ENCODE measurements at places on chromosomes 3 and 15.

DNA sequence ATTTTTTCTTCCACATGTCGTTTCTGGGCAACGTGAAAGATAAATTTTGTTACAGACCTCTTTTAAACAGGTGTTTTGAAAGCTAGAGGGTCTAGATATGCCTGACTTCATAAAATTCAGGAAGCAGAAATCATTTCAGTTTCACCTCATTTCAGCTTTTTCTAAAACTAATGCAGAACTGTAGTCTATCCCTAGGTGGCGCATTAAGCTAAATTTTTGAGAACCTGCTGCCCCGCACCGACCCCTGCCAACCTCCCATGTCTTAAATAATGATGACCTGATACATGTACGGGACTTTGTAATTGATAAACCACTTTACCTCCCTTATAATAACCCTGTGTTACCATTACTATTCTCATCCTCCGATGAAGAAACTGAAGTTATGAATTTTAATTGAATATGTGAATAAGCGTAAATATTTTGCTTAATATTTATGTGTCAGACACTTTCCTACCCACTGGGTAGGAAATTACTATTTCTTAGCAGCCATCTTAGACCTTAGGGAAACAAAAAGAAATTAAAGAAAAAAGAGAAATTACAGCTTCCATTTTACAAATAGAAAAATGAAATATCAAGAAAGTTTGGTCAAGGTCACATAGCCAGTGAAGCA, 78.7 kb upstream of the GCNT3 start:
- no peak for DNase-seq

DNA sequence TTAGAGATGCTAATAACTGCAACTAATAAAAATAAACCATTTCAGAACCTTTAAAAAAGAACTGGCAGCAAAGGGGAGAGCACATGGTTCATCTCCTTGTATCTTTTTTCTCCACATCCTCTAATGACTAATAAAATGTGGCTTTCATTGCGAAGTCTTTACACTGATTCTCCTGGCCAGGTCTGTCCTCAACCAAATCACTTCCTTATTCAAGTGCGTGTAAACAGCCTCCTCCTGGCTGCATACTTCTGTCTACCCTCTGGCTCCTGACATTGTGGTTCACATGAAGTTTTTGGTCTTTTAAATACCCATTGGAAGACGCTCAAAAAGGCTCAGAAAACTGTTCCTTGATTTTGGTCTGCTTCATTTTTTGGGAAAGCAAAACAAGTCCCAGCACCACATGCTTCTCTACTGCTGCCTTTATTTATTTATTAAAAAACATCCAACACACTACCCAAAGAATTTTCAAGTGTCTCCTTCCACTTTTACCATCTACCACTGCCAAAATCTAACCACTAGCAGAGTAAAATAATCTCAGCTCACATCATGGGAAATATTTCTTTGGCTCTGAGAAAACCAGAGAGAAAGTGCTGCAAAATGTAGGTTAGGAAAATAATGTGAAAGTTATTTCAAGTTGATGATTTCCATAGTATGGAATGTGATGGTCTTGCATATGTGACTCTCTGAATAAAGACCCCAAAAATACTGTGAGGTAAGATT, 85.1 kb downstream of the EFL1 start:
- no peak for DNase-seq

DNA sequence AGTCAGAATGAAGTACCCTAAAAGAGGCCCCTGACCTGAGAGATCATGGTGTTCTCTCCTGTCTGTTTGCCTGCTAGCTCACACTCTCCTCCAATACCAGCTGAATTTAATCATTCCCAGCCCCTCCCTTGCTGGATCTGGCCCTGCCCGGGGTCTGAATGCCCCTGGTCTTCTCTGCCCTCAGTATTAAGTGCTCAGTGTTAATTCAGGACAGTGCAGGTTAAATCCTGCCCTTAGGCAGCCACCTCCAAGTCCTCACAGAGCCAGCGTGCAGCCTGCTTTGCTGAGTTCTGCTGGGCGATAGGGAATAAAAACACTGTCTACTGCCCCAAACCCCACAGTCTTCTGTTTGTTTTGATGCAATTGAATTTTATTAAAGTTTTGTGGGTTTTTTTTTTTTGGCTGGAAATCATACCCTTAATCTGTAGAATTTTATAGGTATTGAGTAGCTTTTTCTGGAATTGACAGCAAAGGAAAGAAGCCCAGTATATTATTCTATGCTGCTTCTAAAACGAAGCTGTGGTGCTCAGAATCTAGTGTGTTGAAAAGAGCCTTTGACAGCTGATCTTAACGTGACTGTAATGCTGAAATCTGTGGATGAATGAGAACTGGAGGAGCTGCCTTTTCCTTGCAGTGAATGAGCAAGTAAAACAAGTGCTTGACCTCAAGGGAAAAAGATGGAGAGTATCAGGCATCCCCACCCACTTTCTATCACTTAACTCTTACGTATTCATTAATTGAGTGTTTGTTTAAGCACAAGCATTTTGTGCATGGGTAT, 12.3 kb upstream of the BDH1 start:
- DNase-seq, result no peak

GRCh38 chr15:70503798-70504298, 259.5 kb downstream of the UACA start:
- DNase-seq, result no peak

DNA sequence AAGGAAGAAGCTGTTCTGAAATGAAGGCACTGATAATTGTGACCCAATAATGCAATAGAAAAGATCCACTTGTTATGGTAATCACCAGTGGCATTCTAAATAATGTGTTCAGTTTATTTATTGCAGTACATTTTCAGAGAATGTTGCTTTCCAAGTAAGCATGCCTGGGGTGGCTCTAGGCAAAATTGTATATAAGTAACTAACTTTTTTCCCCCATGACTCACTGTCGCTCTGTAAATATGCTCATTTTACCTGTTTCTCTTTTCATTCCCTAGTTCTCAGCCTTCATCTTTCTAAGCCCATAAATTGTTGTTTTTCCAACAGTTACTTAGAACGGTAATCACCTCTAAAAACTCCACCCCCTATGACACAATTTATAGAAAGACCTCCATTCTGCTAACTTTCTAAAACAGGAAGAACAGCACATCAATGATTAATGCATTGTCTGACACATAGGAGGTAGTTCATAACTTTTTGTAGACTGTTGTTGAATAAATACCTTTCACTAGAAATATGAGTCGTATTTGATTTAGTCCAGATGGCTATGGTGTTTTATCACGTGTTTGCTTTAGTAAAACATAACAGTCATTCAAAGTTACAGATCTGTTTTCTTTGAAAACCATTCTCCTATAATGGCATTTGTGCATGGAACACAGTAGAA, 143.1 kb downstream of the LSAMP start:
- no peak for DNase-seq

GRCh38 chr3:4271834-4272233, 31.3 kb upstream of the SETMAR start:
- no peak for DNase-seq

DNA sequence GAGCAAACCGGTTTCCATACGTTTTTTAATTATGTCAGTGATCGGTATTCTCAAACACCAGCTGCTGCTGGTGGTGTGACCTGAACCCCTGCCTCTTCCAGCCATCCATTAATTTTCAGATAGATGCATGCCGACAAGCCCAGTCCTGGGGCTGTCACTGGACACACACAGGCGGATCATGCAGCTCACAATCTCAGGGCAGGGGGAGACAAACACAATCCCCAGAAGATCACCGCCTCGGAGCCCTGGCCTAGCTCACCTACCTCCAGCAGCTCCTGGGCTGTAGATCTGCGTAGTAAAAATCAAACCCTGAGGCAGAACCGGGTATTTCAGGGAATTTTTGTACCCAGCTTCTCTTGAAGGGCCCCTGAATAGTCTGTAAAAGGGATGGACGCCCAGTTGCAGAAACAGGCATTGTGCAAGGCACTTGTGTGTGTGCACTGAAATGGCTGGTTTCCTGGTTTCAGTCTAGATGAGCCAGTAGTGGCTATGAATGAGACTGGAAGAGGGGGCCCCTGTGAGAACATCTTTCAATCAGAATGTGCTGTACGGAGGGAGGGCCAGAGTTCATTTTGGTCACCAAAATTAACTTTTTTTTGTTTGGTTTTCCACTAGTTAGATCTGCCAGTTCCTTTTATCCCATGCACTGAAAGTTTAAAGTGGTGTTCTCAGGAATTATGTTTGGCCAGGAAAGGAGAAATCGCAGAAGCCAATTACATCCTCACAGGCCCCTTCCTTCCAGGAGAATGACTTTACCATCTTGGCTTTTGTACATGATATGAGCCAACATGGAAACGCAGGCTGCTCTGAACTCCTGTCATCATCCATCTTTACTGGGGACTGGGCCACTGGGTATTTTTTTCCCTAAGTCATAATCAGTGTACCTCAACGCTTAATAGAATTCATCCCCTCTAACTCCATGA, 55.0 kb upstream of the RPL32 start:
- no peak for DNase-seq

DNA sequence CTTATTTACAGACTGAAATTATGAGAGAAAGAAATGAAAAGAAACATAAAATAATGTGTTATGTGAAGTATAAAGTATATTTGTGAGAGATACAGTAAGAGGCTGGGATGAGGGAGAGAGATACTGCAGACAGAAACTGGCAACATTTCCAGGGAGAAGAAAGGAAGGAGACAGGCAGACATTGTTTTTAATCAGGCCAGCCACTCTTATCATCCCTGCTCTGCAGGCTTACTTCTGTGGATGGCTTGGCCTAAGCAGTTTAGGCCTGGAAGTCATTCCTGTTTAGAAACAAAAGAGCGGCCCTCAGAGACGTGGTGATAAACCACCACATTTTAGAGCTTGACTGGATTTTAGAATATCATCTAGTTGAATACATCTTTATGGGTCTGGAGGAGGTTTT, 12.4 kb downstream of the PCCB start:
- DNase-seq, result no peak

- DNase-seq, result no peak
These were observed 207.8 kb upstream of the MCTP2 start for GRCh38 chr15:94023531-94023930.

DNA sequence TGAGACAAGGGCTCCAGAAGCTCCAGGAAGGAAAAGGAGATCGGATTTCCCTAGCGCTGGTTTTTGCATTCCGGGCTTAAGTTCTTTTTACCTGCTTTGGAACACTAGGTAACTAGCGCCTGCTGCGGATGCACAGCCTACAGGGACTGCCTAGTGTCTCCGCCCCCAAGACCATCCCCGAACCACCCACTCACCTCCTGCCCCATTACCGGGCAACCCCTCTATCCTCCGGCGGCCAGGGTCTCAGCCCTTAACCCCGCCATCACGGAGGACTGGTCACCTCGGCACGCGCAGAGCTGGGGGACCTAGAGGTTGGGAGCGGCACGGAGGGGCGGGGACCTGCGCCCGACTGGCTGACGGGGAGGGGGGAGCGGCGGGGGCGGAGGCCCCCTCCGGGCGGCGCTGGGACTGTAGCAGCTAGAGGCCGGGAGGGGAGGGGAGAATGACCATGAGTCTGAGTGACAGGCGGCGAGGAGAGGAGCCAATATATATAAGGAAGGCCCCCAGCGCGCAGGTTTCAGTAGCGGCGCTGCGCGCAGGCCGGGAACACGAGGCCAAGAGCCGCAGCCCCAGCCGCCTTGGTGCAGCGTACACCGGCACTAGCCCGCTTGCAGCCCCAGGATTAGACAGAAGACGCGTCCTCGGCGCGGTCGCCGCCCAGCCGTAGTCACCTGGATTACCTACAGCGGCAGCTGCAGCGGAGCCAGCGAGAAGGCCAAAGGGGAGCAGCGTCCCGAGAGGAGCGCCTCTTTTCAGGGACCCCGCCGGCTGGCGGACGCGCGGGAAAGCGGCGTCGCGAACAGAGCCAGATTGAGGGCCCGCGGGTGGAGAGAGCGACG, at the start of gene DLL4:
Gene DLL4 (plus strand): TSS at position 520 of the 839 bp plus-strand sequence. CDS start 329 bp downstream, outside the sequence.
- DNase-seq, result no peak

- DNase-seq, result no peak
These were observed 115.4 kb upstream of the GADL1 start for GRCh38 chr3:31009881-31010280.

- no peak for DNase-seq
These were observed 151.4 kb downstream of the THRB start for GRCh38 chr3:24343084-24343783.

DNA sequence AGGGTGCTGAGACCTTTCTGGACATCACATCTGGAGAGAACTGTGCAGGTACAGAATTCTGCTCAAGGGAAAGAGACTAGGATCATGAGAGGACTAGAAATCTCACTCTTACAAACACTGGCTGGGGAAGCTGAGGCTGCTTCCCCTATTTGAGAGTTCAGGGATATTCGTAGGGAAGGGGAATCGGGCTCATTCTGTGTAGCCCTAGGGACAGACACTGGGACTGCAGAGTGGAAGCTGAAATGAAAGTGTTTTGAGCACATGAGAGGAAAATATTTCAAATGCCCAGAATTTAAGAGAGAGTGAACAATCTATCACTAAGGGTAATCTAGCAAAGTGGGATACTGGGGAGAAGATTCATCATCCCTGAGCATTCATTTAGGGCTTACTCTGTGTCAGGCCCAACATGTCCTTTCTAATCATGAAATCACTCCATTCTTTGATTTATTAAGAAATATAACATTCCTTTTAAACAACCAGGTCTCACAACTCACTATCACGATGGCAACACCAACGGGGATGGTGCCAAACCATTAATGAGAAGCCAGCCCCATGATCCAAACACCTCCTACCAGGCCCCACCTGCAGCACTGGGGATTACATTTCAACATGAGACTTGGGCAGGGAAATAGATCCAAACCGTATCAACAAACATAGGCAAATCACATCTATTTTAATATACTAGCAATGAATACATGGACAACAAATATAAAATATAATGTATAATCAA, 63.0 kb downstream of the CPN2 start:
- DNase-seq, result no peak

DNA sequence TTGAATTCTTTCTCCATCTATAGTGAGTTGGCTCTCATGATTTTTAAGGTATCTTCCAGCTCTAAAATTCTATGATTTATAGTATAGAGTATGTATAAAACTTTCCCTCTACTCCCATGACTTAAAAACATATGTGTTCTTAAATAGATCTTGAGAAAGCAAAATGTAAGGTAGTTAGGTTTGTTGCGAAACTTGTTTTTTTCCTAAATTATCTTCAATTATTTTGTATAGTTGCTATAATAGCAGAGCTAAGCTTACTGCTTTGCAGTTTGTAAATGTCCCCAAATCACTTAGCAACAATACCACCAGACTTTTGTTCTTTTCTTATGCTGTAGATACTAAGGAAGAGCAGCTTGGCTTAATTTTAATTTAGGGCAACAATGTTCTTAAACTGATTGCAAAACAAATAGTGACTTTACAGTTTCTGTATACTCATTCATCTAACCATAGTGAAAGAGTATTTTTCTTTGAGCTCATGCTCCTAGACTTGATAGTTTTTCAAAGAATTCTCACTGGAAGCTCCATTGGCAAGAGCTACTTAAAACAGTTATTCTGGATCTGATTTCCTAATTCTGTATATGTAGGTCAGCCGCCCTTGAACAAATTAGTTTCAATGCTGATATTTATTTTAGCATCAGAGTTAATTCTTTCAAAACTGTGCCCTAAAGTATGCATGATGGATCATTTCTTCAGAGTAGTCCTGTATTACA, 61.2 kb downstream of the LYSMD4 start:
- no peak for DNase-seq

All from amygdala (tissue), 56 donors.